ENCODE measurements at places on chromosomes 7 and 10. TPM values are rescaled to one million over a fixed set of nuclear protein-coding genes. Genes with fewer than 3 reads are reported as not detected.

Gene ENTPD1
- total RNA-seq, result not detected

Gene TMEM176B
- not detected for total RNA-seq

Gene DOCK1
- total RNA-seq, result 79.2 TPM

Gene SEMA3D
- total RNA-seq, result 10.8 TPM

Gene ADAM8
- under 0.01 TPM for total RNA-seq

Gene TBXAS1
- 5.3 TPM for total RNA-seq

Gene TYW1B
- total RNA-seq, result 1.8 TPM

Gene CYP26A1
- total RNA-seq, result not detected

Gene NRCAM
- total RNA-seq, result 0.83 TPM

Gene NUDT1
- total RNA-seq, result 49.1 TPM

Gene TAS2R4
- 0.28 TPM for total RNA-seq

Gene CASP7
- 20.3 TPM for total RNA-seq

Gene OR9A2
- not detected for total RNA-seq

Gene CREB3L2
- total RNA-seq, result 42.3 TPM

Gene CSGALNACT2
- total RNA-seq, result 6.5 TPM

Gene CHCHD2
- total RNA-seq, result 532 TPM

Gene ZNF239
- 12.7 TPM for total RNA-seq

DNA sequence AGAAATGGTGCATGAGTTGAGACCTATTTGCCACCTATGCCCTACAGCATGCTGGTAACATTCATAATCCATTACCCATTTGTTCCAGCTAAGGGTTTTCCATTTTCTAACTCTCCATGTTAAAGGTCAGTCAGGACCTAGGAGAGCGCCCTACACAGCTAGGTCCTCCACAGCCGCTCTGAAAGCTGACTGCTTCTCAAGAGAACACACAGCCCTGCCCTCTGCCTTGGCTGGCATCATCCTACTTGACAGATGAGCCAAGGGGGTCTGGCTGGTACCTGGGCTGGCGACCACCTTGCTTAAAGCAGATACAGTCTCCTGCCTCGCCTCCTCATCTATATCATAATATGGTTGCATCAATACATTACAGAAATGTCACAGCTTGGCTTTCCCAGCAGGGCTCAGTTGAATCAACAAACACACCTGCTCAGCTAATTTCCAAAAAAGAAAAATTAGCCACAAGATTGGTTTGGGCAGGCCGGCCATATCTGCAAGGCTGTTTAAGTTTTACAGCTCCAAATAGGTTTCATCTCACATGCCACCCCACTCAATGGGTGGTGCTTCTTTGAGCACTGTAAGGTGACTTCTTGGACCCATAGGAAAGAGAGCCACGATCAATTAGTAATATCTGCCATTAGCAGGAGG is 17.3 kb downstream of the TLL2 start:
- H3K4me1 ChIP-seq, result no peaks in the 10 kb centered on the region
- H3K27ac ChIP-seq, result no peak overlapping the region
- DNase-seq, result peak; percentile 35
- no peaks in the 10 kb centered on the region for H3K36me3 ChIP-seq

DNA sequence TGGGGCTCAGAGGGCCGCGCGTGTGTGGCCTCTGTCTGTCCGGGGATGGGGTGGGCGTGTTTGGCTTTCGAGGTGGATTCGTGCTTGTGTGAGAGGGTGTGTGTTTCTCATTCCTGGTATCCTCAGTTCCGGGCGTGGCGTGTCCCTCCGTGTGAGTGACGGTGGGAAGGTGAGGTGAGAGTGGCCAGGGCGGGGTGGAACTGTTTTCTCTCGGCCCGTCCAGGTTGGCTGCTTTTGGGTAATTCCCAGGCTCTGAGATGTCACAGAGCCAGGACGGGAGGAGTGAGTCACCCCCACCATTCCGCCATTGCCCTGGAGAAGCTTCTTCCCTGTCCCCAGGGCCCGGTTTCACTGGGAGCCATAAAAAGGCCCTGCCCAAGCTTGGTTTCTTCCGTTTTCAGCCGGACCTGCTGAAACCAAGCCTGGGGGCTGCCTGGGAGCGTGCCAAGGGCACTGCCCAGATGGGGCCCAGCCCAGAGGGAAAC is 21.3 kb upstream of the CLDN4 start:
- no peak overlapping the region for H3K27ac ChIP-seq
- DNase-seq, result no peak
- H3K27me3 ChIP-seq, result no peaks in the 10 kb centered on the region
- H3K4me1 ChIP-seq, result 0 out of 2 replicates have a peak, but pooled peaks cover 2% of the 10 kb centered on the region
- H3K36me3 ChIP-seq, result no peaks in the 10 kb centered on the region

GRCh38 chr7:90824386-90825307 is 228.5 kb downstream of the CDK14 start:
- peaks cover 3% of the 10 kb centered on the region for H3K4me1 ChIP-seq
- no peak overlapping the region for H3K27ac ChIP-seq
- H3K27me3 ChIP-seq, result no peaks in the 10 kb centered on the region
- no peak overlapping the region for H3K4me3 ChIP-seq
- H3K36me3 ChIP-seq, result no peaks in the 10 kb centered on the region

GRCh38 chr7:131152766-131153165 is 174.9 kb upstream of the MKLN1 start:
- peak; percentile 27 for DNase-seq
- no peaks in the 10 kb centered on the region for H3K36me3 ChIP-seq
- H3K4me3 ChIP-seq, result no peak overlapping the region
- no peaks in the 10 kb centered on the region for H3K4me1 ChIP-seq
- H3K27me3 ChIP-seq, result no peaks in the 10 kb centered on the region

GRCh38 chr7:17299483-17299991 is 1.1 kb downstream of the AHR start:
- no peaks in the 10 kb centered on the region for H3K27me3 ChIP-seq
- H3K4me1 ChIP-seq, result peaks cover 4% of the 10 kb centered on the region
- peak overlapping the region; percentile 98 for H3K4me3 ChIP-seq
- H3K27ac ChIP-seq, result peak overlapping the region; percentile 77

- no peak overlapping the region for H3K27ac ChIP-seq
- no peak for DNase-seq
Measured at GRCh38 chr10:98020254-98020653, 10.2 kb downstream of the CRTAC1 start.

DNA sequence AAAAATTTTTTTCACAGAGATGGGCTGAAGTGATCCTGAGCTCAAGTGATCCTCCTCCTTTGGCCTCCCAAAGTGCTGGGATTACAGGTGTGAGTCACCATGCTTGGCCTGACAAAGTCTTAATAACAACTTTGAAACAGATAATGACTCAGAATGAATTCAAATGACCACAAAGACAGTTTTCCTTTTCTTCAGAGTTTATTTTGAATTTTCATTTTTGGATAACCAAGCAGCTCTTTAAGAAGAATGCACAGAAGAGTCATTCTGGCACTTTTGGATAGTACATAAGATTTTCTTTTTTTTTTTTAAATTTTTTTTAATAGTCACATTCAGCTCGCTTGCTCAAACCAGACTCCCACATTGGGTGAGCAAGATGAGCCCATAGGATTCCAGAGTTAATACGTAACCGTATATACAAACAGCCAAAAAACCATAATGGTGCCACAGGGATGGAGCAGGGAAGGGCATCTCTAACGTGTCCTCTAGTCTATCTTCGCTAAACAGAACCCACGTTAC is 43.0 kb upstream of the NMT2 start:
- peaks cover 12% of the 10 kb centered on the region for H3K36me3 ChIP-seq
- H3K4me1 ChIP-seq, result peaks cover 4% of the 10 kb centered on the region
- H3K27me3 ChIP-seq, result no peaks in the 10 kb centered on the region
- no peak overlapping the region for H3K4me3 ChIP-seq

- peaks cover 4% of the 10 kb centered on the region for H3K36me3 ChIP-seq
- no peak overlapping the region for H3K4me3 ChIP-seq
- peak; percentile 76 for DNase-seq
- peaks cover 2% of the 10 kb centered on the region for H3K4me1 ChIP-seq
- H3K27me3 ChIP-seq, result no peaks in the 10 kb centered on the region
Measured at GRCh38 chr7:80740778-80741545, 102.5 kb downstream of the CD36 start.

GRCh38 chr7:114663502-114663901 is 248.9 kb downstream of the FOXP2 start:
- peak; percentile 34 for DNase-seq
- no peaks in the 10 kb centered on the region for H3K4me1 ChIP-seq
- H3K36me3 ChIP-seq, result no peaks in the 10 kb centered on the region
- no peaks in the 10 kb centered on the region for H3K27me3 ChIP-seq
- H3K4me3 ChIP-seq, result no peak overlapping the region

GRCh38 chr10:43707770-43708169 is 59.1 kb upstream of the ZNF32 start:
- H3K36me3 ChIP-seq, result no peaks in the 10 kb centered on the region
- H3K27ac ChIP-seq, result no peak overlapping the region
- peaks cover 3% of the 10 kb centered on the region for H3K27me3 ChIP-seq
- no peak overlapping the region for H3K4me3 ChIP-seq
- H3K4me1 ChIP-seq, result peaks cover 4% of the 10 kb centered on the region
- no peak for DNase-seq

DNA sequence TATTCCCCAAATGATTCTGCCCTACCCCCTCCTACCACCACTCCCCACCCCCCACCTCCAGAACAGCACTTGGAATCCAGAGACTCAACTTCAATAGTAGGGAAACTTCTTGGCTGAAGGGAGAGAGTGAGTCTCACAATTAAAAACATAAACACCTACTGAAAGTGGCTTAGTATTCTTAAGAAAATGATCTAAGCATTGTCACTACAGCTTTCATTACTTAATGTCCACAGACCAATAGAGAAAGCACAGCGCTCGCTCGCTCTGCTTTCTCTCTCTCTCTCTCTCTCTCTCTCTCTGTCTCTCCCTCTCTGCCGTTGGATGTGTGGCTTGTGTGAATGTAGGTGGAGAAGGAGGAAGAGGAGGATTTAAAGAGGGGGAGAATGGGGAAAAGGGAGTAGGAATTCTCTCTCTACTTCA is 1.5 kb upstream of the SEMA3A start:
- no peaks in the 10 kb centered on the region for H3K4me1 ChIP-seq
- DNase-seq, result peak; percentile 77
- H3K27me3 ChIP-seq, result no peaks in the 10 kb centered on the region
- H3K27ac ChIP-seq, result peak overlapping the region; percentile 52

DNA sequence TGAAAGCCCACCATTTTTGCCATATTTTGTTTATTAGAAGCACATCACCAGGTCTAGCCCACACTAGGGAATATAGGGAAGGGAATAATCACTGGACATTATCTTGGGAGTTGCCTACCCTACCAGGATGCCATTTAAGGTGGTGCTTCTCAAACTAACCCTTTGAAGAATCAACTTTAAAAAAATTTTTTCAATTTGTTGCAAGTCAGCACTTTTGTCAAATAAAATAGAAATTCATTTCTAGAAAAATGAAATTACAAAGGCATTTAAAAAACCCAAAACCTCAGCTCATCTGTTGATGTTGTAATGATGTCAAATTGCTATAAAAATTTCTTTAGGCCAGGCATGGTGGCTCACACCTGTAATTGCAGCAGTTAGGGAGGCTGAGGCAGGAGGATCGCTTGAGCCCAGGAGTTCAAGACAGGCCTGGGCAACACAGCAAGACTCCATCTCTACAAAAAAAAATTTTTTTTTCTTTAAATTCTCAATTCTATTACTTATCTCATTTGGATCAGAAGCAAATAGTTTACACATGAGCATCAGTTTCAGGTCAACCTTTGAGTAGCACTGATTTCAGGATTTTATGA is 2.5 kb upstream of the NFE2L3 start:
- peaks cover 14% of the 10 kb centered on the region for H3K4me1 ChIP-seq
- DNase-seq, result no peak
- H3K27ac ChIP-seq, result no peak overlapping the region
- no peaks in the 10 kb centered on the region for H3K27me3 ChIP-seq

GRCh38 chr10:35998026-35998425 is 355.9 kb upstream of the FZD8 start:
- H3K27ac ChIP-seq, result no peak overlapping the region
- DNase-seq, result no peak
- no peaks in the 10 kb centered on the region for H3K4me1 ChIP-seq
- H3K36me3 ChIP-seq, result no peaks in the 10 kb centered on the region
- no peaks in the 10 kb centered on the region for H3K27me3 ChIP-seq

GRCh38 chr10:80443531-80443974 is 10.6 kb upstream of the TSPAN14 start:
- H3K27me3 ChIP-seq, result peaks cover 4% of the 10 kb centered on the region
- H3K4me1 ChIP-seq, result no peaks in the 10 kb centered on the region
- H3K27ac ChIP-seq, result no peak overlapping the region
- H3K4me3 ChIP-seq, result no peak overlapping the region
- no peaks in the 10 kb centered on the region for H3K36me3 ChIP-seq

- no peaks in the 10 kb centered on the region for H3K4me1 ChIP-seq
- H3K36me3 ChIP-seq, result no peaks in the 10 kb centered on the region
- no peak for DNase-seq
- no peak overlapping the region for H3K27ac ChIP-seq
Measured at GRCh38 chr10:6889718-6890117, 309.6 kb upstream of the PRKCQ start.

- H3K27ac ChIP-seq, result no peak overlapping the region
- H3K4me1 ChIP-seq, result no peaks in the 10 kb centered on the region
- peaks cover 38% of the 10 kb centered on the region for H3K27me3 ChIP-seq
- DNase-seq, result no peak
- H3K4me3 ChIP-seq, result no peak overlapping the region
- no peaks in the 10 kb centered on the region for H3K36me3 ChIP-seq
Measured at GRCh38 chr10:125990974-125991373, 94.6 kb downstream of the FANK1 start.

- no peak overlapping the region for H3K4me3 ChIP-seq
- DNase-seq, result no peak
- no peaks in the 10 kb centered on the region for H3K27me3 ChIP-seq
- no peaks in the 10 kb centered on the region for H3K4me1 ChIP-seq
- no peak overlapping the region for H3K27ac ChIP-seq
Measured at GRCh38 chr10:106278383-106278782, 886.1 kb downstream of the SORCS1 start.

GRCh38 chr7:89049043-89049442 is 253.5 kb upstream of the TEX47 start:
- no peak overlapping the region for H3K4me3 ChIP-seq
- no peaks in the 10 kb centered on the region for H3K4me1 ChIP-seq
- H3K36me3 ChIP-seq, result no peaks in the 10 kb centered on the region
- no peak for DNase-seq

GRCh38 chr10:84329196-84329611 is 815 bp downstream of the CCSER2 start:
- H3K36me3 ChIP-seq, result no peaks in the 10 kb centered on the region
- H3K27me3 ChIP-seq, result no peaks in the 10 kb centered on the region
- peaks cover 6% of the 10 kb centered on the region for H3K4me1 ChIP-seq
- peak; percentile 59 for DNase-seq
- peak overlapping the region; percentile 90 for H3K27ac ChIP-seq

- H3K4me3 ChIP-seq, result no peak overlapping the region
- H3K27me3 ChIP-seq, result no peaks in the 10 kb centered on the region
- H3K27ac ChIP-seq, result no peak overlapping the region
Measured at GRCh38 chr7:135975166-135975565, 2.0 kb downstream of the MTPN start.

- H3K4me1 ChIP-seq, result no peaks in the 10 kb centered on the region
- H3K27me3 ChIP-seq, result no peaks in the 10 kb centered on the region
- H3K36me3 ChIP-seq, result peaks cover 2% of the 10 kb centered on the region
- peak; percentile 4 for DNase-seq
- no peak overlapping the region for H3K27ac ChIP-seq
Measured at GRCh38 chr7:141617280-141617679, 66.1 kb downstream of the AGK start.

GRCh38 chr10:96339956-96340904 is 18.6 kb downstream of the OPALIN start:
- H3K27me3 ChIP-seq, result no peaks in the 10 kb centered on the region
- peak; percentile 70 for DNase-seq
- no peak overlapping the region for H3K4me3 ChIP-seq
- no peak overlapping the region for H3K27ac ChIP-seq

GRCh38 chr7:66732439-66732838 is 8.1 kb upstream of the RABGEF1 start:
- no peaks in the 10 kb centered on the region for H3K4me1 ChIP-seq
- no peak for DNase-seq
- H3K27ac ChIP-seq, result no peak overlapping the region
- H3K27me3 ChIP-seq, result no peaks in the 10 kb centered on the region
- no peak overlapping the region for H3K4me3 ChIP-seq
